Myocyte (in vitro differentiated cells): ENCODE measurements at places on chromosomes 6 and 20.
A peak's percentile ranks its signal among the peaks of the same experiment; 100 is the strongest.

DNA sequence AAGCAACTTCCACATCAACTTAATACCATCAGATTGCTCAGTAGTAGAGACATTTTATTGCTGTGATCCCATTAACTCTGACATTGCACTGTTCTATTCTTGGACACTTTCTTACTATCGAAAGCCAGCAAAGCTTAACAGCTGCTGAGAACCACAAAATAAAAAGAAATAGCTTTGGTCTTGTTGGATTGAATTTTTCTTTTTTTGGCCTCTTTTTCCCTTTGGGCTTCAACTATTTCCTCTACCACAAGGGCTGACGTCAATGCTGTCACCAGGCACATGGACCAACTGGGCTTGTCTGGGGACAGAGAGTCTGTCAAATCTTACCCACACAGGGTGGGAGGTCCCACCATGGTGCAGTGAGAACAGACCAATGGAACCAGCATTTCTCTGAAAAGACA is 63.4 kb upstream of the ENPP5 start:
- DNase-seq = peak; percentile 77

- peak; percentile 75 for DNase-seq
These were observed 148.8 kb downstream of the RPS12 start for GRCh38 chr6:132962936-132963868.

DNA sequence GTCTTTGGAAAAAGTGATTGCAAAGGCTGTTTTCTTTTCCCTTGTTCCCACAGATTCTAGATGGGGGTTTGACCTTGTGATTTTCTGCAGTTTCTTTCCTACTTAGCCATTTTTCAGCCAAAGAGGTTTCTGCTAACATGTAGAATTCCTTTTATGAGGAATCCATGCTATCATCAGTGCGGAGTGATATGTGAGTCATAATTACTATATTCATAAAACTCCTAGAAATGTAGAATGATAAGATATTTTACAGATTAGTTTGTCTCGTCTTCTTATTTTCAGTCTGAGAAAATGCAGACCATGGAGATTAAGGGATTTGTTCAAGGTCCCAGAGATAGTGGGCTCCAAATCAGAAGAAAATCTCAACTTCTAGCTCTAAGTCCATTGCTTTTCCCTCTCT is 98.6 kb downstream of the KCNQ5 start:
- DNase-seq = no peak

DNA sequence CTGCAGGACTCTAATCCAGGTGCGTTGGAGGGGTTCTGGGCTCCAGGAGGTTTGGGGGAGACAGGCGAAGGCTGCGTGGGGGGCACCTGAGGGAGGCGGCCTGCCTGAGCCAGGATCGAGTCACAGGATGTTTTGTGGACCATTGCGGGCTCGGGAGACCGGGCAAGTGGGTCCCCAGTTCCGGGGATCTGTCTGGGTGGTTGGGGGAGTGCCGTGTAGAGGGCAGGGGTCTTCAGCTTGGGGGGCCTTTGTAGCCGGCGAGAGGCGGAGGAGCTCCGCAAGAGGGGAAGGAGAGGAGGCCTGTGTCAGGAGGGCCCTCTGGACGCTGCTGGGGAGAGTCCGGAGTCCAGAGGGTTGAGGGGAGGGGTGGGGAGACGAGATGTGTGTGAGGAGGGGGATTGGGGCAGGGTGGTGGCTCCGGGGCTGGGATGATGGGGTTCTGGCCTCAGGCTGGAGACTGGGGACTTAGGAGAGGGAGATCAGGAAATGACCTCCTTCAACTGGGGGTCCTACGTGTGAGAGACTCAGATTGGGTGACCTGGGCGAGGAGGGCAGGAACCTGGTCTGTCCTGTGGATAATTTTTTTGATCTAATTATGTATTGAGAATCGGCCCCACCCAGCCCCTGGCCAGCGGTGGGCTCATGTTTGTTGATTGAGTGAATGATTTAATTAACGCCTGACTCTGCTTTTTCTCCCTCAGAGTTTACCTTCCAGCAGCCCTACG is 505 bp downstream of the SNAI1 start:
- DNase-seq = no peak

- DNase-seq = peak; percentile 78
These were observed 15.5 kb downstream of the SDCBP2 start for GRCh38 chr20:1313236-1313964.

DNA sequence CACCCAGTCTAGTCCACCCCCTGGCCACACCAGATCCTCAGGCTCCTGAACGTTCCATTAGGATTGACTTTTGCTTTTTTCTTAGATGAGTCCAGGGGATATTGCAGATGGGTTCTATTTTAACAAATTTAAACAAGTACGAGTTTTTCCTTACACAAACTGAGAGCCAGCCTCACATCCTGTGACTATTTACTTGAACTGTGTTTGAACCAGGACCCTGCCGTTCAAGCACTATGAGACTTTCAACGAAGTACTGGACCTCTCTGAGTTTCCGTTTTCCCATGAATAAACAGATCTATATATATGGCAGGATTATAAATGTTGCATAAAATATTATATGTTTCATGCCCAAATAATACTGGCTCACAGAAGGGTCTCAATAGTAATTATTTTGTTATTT is 1.4 kb upstream of the METTL24 start:
- DNase-seq = no peak

- no peak for DNase-seq
These were observed 32.9 kb downstream of the TRAM2 start for GRCh38 chr6:52543729-52544601.

DNA sequence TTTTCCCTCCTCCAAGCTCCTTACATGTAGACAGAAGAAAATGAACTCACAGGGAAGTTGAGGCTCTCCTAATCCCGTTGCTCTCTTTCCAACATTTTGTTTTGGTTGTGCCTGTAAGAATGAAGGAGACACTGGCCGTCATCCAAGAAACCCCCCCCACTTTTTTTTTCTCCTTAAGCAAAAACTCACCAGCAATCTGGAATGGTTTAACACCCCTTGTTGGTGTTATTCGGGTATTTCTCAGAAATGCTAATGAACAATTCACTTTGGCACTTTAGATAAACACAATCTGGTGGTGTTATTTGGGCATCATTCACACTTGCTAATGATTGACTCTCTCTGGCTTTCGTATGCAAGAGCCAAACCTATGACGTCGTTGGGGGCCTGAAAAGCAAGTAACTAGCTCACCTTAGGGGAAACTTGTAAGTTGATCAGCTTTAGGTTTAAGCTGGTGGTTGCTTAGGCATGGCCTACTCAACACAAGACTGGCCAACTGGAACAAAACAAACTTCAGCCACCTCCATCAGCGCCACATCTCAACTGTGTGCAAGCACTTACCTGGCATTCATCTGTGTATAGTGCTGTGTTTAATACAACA is 24.3 kb upstream of the OLIG3 start:
- DNase-seq = no peak

- no peak for DNase-seq
These were observed 108.2 kb downstream of the UST start for GRCh38 chr6:148854992-148855391.

DNA sequence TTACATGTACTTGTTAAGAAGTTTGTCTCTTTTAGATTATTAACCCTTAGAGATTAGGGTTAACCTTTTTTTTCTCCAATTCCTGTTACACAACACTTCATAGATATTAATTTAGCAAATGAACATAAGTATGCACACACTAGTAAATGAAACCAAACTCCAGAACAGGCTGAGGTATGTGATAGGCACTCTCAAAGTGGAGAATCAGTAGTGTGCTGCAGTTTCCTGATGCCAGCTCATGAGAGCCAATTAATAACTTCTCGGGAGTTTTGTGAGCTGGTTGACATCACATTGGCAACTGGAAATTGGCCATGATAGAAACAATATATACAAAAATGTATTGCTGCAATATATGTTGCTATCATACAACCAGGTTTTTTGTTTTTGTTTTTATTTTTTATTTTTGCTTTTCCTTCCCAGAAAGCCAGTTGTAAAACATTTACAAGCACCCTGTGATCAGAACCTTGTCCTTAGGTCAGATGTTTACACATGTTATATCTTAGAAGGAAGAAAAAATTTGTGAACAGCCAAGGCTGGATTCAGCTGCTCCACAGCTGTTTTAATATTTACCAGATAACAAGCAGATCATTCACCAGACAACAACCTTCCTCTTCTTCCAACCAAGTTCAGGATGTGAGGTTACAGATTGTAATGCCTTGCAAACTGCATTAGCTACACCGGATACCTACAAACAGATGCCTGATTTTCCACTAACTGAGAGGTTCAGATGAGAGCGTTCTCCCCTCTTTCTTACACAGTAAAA is 42.4 kb upstream of the ECHDC1 start:
- no peak for DNase-seq

- peak; percentile 36 for DNase-seq
These were observed 234.5 kb downstream of the TMEM242 start for GRCh38 chr6:157088841-157089240.

DNA sequence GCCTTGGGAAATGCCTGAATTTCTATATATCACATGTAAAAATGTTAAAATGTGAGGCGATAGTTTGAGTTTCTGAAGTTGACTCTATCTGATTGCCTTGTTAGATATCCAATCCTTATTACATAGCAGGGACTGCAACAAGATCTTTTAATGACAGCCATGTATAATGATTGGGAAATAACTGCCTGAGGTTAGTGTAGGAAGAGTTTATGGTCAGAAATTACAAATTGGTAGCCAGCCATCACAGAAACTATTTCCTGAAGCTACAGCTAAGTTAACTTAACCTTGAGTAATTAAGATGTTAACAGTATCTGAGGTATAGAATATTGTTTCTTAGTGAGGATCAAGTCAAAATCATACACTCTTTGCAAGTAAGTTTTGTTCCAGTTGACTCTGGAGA is 41.0 kb downstream of the AKIRIN2 start:
- DNase-seq = no peak

GRCh38 chr6:364609-365540 is 26.7 kb upstream of the IRF4 start:
- DNase-seq = peak; percentile 93
